Left ventricle myocardium superior (tissue), 1 donor: ENCODE measurements at places on chromosomes 2 and 18.

GRCh38 chr18:24011123-24011917 is 3.2 kb upstream of the TTC39C start:
- no peak for DNase-seq

DNA sequence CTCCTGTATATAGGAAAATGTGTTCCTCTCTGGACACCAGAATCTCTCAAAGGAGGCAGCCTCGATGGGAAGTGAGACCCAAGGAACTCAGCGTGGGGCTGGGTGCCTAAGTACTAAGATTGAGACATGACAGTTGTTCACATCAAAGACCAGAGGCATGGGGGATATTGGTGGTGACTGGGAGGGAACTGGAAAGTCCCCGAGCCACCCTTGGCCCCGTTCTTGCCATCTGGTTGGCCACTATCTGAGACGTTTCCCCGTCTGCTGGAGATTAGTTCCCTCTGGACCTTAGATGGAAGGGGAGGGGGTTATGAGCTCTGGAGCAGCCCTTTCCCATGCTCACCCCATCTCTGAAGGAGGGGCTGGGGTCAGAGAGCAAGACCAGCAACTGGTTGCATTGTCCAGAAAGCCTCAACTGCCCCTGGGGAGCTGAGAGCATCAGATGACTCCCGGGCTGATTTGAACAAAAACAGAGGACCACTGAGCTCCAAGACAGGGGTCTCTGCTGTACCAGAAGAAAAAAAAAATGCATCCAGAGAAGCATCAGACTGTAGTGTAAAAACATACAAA is 11.8 kb downstream of the FBLN7 start:
- DNase-seq: no peak

- DNase-seq: no peak
Measured at GRCh38 chr18:23968638-23969604, 45.6 kb upstream of the TTC39C start.

- DNase-seq: no peak
Measured at GRCh38 chr2:36271266-36271665, 84.3 kb upstream of the CRIM1 start.

DNA sequence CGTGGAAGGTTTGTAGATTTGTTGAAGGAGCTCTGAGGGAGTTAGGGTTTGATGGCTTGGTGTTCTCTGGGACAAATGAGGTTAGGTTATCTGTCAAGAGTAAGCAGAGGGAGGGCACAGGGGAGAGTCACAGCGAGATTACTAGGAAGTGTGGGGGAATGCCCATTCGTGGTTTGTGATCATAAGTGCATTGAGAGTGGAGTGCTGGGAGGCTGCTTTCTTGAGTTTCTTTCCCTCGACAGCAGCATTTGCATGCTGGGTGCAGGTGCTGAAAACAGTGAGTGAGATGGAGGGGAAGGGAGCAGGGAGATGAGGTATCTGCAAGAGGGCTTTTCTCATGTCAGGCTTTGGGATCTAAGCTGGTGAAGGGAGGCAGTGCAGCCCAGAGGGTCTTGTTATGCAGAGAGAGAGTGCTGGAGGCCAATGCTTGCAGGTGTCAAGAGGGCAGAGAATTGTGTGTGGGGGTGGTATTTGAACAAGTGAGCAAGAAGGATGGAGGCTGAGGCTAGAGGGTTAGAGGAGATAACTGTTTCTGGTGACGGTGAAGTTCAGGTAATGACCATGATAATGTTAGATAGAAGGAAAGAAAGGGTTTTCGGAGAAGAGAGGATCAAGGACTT is 8.8 kb downstream of the RALB start:
- DNase-seq: no peak

DNA sequence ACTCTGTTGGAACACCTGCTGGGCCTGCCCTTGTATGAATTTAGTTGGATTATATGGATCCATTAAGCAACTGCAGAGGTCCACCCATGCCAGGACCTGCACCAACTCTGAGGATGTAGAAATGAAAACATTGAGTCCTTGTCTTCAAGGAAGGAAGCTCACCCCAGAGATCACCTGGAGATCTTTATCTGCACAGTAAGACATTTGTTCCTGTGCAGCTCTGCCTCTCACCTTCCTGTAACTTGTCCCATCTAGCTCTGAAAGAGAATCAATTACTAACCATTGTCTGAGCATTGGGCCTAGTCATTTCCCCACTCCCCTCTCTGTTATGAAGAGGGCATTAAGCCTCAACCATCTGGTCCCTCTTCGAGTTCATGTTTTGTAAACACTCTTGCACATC is 105.2 kb upstream of the YWHAQ start:
- DNase-seq: no peak

GRCh38 chr2:236008006-236008405 is 160.2 kb downstream of the GBX2 start:
- no peak for DNase-seq

- no peak for DNase-seq
Measured at GRCh38 chr2:149383340-149383739, 53.0 kb downstream of the LYPD6 start.

GRCh38 chr2:60292242-60292641 is 261.2 kb downstream of the BCL11A start:
- DNase-seq: no peak

- peak; percentile 32 for DNase-seq
Measured at GRCh38 chr2:172106108-172106961, 3.6 kb upstream of the DLX2 start.

- no peak for DNase-seq
Measured at GRCh38 chr2:64819361-64819760, 165.6 kb upstream of the SERTAD2 start.

GRCh38 chr2:12948961-12949353 is 232.2 kb downstream of the TRIB2 start:
- no peak for DNase-seq

DNA sequence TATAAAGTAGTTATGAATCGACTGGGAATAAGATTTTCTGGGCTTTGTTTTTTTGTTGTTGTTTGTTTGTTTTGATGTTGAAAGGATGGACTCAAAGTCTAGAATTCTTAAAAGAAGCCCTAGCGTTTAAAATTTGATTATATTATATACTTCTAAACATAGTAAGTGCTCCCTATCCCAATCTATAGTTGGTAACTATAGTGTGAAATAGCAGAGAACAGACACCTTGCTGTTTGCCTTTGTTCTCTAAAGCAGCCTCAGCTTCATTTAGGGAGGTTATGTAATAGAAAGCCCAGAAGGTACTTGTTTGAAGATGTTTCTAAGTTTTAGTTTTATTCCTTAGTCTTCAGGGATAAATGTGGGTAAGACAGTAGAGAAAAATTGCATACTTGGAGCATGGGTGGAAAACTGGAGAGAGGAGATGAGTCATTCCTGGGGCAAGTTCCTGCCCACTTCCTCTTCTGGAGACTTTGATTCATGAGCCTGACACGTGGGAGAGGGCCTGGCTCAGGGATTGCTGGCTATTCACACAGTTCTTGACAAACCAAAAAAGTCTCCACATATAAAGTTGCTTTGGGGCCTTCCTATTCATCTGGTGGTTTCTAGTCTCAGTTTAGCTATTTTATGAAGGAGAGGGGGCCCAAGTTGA is 131.9 kb downstream of the MYO1B start:
- DNase-seq: peak; percentile 65

GRCh38 chr18:2912357-2913299 is 65.8 kb downstream of the EMILIN2 start:
- no peak for DNase-seq

DNA sequence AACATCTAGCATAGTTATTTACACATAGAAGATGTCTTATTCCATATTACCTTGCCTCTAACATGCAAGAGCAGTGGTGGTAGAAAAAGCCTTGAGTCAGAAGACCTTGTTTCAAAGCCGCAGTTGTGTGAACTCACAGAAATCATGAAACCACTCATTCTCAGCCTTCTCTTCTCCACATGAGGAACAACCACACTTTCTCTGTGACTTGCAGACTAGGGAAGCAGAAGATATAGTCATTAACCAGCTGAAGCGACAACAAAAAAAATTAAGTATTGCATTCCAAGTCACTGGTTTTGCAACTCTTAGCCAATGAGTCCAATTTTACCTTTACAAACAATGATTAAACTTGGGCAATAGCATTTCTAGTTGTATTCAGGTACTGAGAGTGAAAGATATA is 19.0 kb downstream of the TWSG1 start:
- no peak for DNase-seq

- no peak for DNase-seq
Measured at GRCh38 chr2:199607914-199608313, 150.2 kb upstream of the SATB2 start.

DNA sequence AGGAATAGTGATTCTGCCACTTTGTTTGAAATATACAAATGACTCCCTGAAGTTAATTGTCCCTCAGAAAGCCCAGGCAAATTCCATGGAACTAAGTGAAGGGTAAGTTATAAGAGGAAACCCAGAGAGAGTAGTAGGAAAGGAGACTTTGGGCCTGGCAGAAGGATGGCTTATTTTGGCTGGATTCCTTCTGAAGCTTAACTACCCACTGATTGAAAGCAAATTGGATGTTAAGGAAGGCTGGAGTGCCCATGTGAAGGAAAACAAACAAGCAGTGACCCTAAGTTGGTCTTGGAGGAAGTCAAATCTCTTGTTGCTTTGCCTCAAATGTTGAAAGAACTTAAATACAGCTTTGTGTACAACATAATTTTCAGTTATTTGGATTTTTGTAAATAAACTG is 1106.4 kb upstream of the ZEB2 start:
- no peak for DNase-seq

DNA sequence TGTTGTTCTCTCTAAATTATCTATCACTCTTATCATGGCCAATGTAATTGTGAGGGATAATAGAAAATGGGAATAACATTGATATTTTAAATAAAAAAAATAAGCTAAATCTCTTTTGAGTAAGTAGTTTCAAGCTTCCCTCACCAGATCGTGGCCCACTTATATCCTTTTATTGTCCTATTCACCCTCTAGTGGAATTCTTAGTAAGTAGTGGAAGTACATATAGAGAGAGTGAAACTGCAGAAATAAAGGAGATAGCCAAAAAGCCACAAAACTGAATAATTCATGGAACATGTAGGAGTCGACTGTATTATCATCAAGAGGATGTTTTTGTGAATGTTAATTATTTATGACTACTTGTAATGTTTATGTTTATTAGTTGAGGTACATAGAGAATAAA is 66.1 kb upstream of the DTNA start:
- DNase-seq: no peak

GRCh38 chr2:58194458-58194857 is 46.7 kb downstream of the FANCL start:
- no peak for DNase-seq

DNA sequence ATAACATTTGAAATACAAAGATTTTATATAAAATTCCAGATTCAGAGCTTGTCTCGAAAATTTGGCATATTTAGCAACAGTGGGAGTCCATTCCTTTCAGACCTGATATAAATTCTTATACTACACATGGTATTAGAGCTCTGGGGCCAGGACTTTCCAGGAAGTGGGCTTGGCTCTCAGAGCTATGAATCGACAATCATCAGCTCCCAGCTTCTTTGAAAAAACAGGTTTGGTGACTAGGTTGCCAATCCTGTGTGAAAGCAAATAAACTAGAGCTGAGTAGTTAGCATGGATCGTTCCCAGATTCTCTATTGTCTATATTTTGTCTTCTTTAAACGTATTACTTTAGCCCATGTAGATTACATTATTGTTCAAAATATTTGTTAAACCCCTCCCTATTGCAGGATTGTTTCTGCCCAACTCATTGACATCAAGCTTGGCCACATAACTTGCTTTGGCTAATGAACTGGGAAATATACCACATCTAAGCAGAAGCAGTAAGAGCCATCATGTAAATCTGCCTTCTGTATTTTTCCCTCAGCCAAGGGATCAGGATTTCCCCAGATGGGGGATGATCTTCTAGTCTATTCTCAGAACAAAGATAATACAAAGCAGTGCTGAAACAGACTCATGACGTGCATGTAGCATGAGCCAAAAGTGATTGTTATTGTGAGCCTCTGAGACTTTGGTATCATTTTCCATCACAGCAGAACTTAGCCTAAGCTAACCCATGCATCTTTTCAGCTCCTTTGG is 105.4 kb downstream of the KCNH7 start:
- no peak for DNase-seq

DNA sequence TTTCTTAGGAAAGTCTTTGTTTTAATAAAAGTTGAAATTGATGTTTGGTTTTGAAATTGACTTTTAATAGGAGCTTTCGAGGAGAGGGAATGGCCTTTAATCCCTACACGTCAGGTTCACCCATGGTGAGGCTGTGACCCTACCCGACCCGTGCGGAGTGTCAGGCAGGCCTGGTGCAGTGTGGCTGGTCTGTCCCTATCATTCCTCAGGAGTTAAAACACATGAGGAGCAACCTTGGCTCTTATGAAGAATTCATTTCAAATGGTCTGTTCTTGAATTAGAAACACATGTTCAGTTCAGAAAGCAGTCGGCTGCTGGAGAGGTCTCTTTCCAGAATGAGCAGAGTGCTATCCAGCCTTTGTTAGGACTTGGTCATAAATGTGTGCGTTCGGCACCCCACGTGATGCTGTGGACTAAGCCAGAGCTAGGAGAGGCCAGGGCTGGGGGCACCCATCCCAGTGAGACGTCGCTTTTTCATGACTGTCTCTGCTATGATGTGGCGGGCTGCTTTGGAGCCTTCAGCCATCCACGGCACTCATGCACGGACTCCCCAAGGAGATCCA is 54.7 kb downstream of the EMILIN2 start:
- DNase-seq: peak; percentile 53

DNA sequence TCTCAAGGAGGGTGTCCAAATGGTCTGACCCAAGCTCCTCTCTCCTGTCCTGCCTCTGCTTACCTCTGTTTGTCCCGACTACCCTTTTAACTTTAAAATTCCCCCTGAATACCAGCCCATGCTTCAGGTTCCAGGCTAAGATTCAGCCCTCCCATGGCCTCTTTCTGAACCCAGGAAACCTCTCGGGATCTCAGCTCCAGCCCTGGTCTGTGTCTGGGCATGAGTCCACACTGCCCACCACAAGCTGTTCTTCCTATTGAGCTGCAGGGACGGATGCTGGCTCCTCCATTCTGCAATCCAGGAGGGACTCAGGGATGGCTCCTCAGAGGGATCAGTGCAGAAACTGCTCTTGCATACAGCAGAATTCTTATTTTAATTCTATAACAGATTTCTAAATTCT is 78.9 kb downstream of the MYT1L start:
- no peak for DNase-seq

- no peak for DNase-seq
Measured at GRCh38 chr2:31297751-31298150, 63.8 kb downstream of the EHD3 start.

DNA sequence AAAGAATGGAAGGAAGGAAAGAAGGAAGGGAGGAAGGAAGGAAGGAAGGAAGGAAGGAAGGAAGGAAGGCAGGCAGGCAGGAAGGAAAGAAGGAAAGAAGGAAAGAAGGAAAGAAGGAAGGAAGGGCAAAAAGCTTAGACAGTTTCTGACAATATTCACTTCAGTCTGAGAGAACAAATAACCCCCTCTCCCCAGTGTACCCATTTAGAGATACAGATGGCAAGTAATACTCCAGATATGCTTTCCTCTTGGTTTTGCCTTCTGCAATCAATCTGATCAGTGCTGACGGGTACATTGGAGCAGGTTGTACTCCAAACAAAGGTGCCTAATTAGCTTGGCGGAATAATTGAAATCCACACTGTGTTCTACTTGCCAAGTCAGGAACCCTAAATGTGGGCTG is 534.6 kb upstream of the TMEFF2 start:
- no peak for DNase-seq

- no peak for DNase-seq
Measured at GRCh38 chr18:31451625-31452024, 4.1 kb downstream of the DSG3 start.

GRCh38 chr18:76390452-76391035 is 104.5 kb downstream of the ZNF516 start:
- DNase-seq: no peak

GRCh38 chr2:226791056-226791486 is 8.5 kb downstream of the IRS1 start:
- peak; percentile 53 for DNase-seq
